Suppressor macrophage (primary cell): ENCODE measurements at places on chromosomes 2 and 18.

GRCh38 chr2:237596520-237597195 lies 6.1 kb upstream of the RAB17 start:
- peak; percentile 25 for DNase-seq

- peak; percentile 3 for DNase-seq
Measured at GRCh38 chr2:41832218-41832617, 215.6 kb upstream of the PKDCC start.

DNA sequence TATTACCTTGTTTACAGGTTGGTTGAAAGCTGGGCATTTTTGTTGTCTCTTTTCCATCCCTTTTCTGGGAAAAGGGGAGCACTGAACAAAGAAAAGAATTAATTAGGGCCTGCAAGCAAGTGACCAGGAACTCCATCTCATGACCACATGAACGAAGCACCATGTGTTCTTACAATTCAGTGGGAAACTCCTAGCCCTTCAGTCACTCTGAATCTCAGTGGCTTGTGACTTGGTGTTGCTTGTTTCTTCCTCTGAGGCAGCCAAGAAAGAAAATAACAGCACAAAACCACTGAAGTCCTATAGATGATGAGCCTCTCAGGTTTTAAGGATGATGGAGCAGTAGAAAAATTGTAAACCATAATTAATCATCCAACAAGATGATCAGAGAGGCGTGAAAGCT lies 129.1 kb upstream of the CAB39 start:
- DNase-seq = no peak

- DNase-seq = no peak
Measured at GRCh38 chr2:112152476-112153178, 14.4 kb downstream of the FBLN7 start.

- no peak for DNase-seq
Measured at GRCh38 chr2:38505779-38506178, 96.9 kb downstream of the HNRNPLL start.

GRCh38 chr2:77487074-77487803 lies 34.9 kb downstream of the LRRTM4 start:
- no peak for DNase-seq

GRCh38 chr2:208254118-208254870 lies 577 bp downstream of the IDH1 start:
- peak; percentile 84 for DNase-seq
